Ureter (tissue), 1 donor: ENCODE measurements at places on chromosomes 13 and 19. TPM values are rescaled to one million over a fixed set of nuclear protein-coding genes. Genes with fewer than 3 reads are reported as not detected.

The CEACAM20 gene
- not detected for total RNA-seq

The KLK3 gene
- total RNA-seq, result not detected

The TMEM238 gene
- total RNA-seq, result 20.8 TPM

The WTIP gene
- total RNA-seq, result 14.9 TPM

The ZNF550 gene
- total RNA-seq, result 16.4 TPM

The KLC3 gene
- total RNA-seq, result 1.3 TPM

The PCDH17 gene
- total RNA-seq, result 8.1 TPM

The ZNF677 gene
- 25.5 TPM for total RNA-seq

The PPP2R1A gene
- total RNA-seq, result 259 TPM

The WDR62 gene
- total RNA-seq, result 1.6 TPM

The GRIK5 gene
- total RNA-seq, result 6.9 TPM

The LILRA1 gene
- total RNA-seq, result 0.34 TPM

The IGFLR1 gene
- total RNA-seq, result 14.7 TPM
